T-helper 2 cell treated with Interferon-gamma antibody and Interleukin-4, amounts not matched to agents 5 μg/mL and 100 μg/mL, for 36 hours (primary cell): ENCODE measurements at places on chromosomes 3 and 15.

DNA sequence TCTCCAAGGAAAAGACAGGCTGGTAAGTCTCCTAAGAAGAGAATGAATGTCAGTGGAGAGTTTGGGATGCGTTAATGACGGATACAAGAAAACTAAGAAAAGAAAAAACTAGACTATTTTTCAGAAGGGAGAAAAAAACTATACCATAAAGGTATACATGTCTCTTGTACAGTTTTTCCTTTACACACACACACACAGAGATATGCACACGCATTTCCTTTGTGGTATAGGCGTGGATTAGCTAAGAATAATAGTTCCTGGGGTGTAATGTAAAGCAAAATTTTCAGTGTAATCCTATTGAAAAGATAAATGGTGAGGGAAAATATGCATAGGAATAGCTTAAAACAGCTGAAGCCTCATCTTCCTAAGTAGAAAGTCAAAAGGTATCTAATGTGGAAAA lies 36.3 kb downstream of the GABPB1 start:
- peaks cover 21% of the 10 kb centered on the region for H3K4me1 ChIP-seq
- H3K36me3 ChIP-seq: no peaks in the 10 kb centered on the region

GRCh38 chr3:20071175-20071574 lies 30.9 kb downstream of the KAT2B start:
- no peak overlapping the region for H3K4me3 ChIP-seq
- no peaks in the 10 kb centered on the region for H3K27me3 ChIP-seq
- DNase-seq: no peak
- H3K36me3 ChIP-seq: peaks cover 31% of the 10 kb centered on the region
- no peak overlapping the region for H3K27ac ChIP-seq
- peaks cover 15% of the 10 kb centered on the region for H3K4me1 ChIP-seq

DNA sequence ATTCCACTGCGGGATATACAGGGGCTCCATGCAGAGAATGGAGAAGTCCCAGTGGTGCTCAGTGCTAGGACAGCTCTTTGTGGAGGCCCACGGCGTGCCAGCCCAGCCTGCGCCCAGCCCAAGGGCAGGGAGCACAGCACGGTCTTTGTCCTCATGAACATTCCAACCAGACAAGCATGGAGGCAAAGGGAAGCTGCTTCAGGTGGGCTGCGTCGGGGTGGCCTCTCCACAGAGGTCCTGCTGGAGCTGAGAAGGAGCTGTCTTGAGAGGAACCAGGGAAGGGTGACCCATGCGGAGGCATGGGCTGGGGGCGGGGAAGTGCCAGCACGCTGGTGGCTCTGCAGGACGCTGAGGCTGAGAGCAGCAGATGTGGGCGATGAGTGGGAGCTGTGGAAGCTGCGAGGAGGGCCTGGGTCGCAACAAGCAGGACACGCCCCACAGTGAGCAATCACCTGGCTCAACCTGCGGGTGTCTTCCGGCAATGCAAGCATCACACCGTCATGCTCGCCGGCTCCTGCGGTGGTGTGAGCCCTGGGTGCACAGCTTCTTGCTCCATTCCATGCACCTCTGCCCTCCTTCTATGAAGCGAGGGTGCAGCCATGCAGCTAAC lies 14.0 kb upstream of the KLF15 start:
- H3K4me1 ChIP-seq: no peaks in the 10 kb centered on the region
- DNase-seq: no peak
- no peak overlapping the region for H3K4me3 ChIP-seq
- no peak overlapping the region for H3K27ac ChIP-seq

- H3K4me3 ChIP-seq: no peak overlapping the region
- no peak for DNase-seq
- H3K27me3 ChIP-seq: no peaks in the 10 kb centered on the region
- peaks cover 35% of the 10 kb centered on the region for H3K36me3 ChIP-seq
These were observed 17.0 kb downstream of the BCL6 start for GRCh38 chr3:187728248-187728647.

- peaks cover 15% of the 10 kb centered on the region for H3K4me1 ChIP-seq
- peak overlapping the region; percentile 78 for H3K4me3 ChIP-seq
- no peaks in the 10 kb centered on the region for H3K36me3 ChIP-seq
- H3K27me3 ChIP-seq: peaks cover 63% of the 10 kb centered on the region
These were observed 30.7 kb upstream of the ST3GAL6 start for GRCh38 chr3:98732286-98733052.
